ENCODE measurements at places on chromosomes 3 and 15.

DNA sequence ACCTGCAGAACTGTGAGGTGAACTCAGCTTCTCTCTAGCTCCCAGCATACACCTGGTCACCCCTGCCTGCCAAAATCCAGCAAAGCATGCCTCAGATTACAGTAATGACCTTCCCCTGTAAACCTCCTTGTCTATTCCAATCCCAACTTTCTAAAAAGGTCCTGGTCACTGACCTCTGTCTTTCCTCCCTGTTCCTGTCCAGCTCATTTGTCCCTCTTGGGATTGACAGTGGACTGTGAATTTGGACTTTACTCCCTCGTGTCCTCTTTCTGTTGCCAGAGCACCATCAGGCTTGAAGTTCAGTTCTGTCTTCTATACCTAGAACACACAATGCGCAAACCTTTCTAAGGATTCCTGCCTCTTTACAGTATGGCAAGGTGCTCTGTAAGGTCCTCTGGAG is 50.3 kb downstream of the MTHFS start:
- DNase-seq: no peak

DNA sequence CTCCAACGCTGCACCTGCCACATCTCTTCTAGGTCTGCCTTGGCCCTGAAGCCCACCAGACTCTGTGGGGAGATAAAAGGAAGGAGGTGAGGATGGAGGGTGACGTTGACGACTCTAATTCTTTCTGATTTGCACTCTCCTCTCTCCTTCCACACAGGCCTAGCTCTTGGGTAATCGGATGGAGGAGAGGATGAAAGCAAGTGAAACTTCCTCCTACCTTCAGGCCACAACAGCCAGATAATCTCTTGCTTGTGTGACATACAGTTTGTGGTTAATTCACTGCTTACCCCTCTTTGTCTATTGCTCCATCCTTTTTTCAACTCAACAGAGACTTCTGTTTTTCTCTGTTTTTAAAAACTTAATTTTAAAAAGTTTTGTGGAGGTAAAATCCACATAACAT is 208.1 kb downstream of the SV2B start:
- no peak for DNase-seq

- DNase-seq: no peak
Observed at GRCh38 chr3:24264011-24264410, 230.6 kb downstream of the THRB start.

GRCh38 chr3:148697306-148698189 is at the start of gene AGTR1:
TSS of gene AGTR1 (plus strand) at chr3:148697903. CDS start at chr3:148741036, 43,133 bp downstream.
- no peak for DNase-seq

GRCh38 chr3:9110802-9111201 is 138.6 kb downstream of the SRGAP3 start:
- DNase-seq: no peak

- no peak for DNase-seq
Observed at GRCh38 chr15:64678126-64678819, 97.1 kb downstream of the RBPMS2 start.

- DNase-seq: no peak
Observed at GRCh38 chr15:31379042-31379441, 52.4 kb downstream of the KLF13 start.

GRCh38 chr3:40690749-40691451 is 166.1 kb downstream of the ZNF621 start:
- no peak for DNase-seq

DNA sequence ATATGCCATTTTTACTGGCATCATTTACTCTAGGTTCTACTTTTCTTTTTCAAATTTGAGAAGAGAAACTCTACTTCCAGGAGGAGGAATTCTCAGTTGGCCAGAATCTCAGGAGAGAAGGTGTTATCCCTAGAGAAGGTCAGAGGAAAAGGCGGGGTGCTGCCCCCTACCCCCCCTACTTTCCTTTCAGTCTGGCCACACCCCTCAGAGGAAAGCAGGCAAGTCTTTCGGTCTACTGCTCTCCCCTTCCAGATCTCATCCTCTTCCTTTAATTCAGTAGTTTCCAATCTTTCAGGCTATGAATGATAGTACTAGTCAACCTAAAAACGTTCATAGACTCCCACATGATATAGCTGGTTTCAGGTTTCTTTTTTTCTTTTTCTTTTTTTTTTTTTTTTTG is 366.5 kb upstream of the TBL1XR1 start:
- no peak for DNase-seq

DNA sequence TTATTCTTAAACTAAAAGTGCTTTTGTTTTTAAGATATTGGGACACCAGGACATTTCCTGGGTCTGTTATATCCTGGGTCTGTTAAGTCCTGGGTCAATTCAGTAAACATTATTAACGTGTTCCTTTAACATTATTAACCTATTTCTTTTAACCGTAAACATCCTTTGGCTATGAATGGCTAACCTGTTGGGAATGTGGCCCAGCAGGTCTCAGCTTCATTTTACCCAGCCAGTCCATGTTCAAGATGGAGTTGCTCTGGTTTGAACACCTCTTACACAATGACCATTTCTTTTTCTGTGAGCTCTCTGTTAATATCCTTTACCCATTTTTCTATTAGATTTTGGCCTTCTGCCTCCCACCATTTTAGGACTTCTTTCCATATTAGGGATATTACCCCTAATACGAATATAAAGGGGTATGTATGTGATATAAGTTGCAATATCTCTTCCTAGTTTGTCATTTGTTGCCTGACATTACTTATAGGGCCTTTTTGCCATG is 88.9 kb upstream of the NEDD4 start:
- no peak for DNase-seq

- no peak for DNase-seq
Observed at GRCh38 chr3:192060160-192060781, 599.3 kb downstream of the PYDC2 start.

GRCh38 chr3:152316318-152316717 is 47.6 kb downstream of the MBNL1 start:
- DNase-seq: no peak

DNA sequence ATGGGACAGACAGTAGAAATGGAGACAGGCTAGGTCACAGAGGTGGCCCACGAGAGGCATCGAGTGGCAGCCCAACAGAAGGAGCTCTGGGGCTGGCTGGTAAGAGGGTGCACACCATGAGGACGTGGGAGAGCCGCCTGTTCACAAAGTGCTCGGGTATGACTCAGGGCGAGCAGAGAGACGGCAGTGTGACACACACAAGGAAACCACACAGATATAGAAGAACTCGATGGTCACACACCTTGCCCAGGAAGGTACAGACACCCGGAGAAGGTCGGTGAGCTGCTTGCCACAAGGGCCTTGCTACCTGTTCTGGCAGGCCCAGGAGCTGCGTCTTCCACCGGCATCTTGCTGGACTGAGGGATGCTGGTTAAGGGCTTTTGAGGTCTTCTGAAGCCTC is 50.2 kb downstream of the CA12 start:
- DNase-seq: no peak

GRCh38 chr3:39281533-39281932 is 1.7 kb upstream of the CX3CR1 start:
- no peak for DNase-seq
